ENCODE measurements at places on chromosomes 11 and 22. TPM values are rescaled to one million over a fixed set of nuclear protein-coding genes. Genes with fewer than 3 reads are reported as not detected.

The ZNF143 gene
- polyA plus RNA-seq: 33.5 TPM

The TSPAN32 gene
- not detected for polyA plus RNA-seq

The CRYBB1 gene
- 3.7 TPM for polyA plus RNA-seq

The SCN2B gene
- polyA plus RNA-seq: 0.09 TPM

The SYT12 gene
- 0.92 TPM for polyA plus RNA-seq

The CRYAB gene
- polyA plus RNA-seq: 8.4 TPM

The TMPRSS13 gene
- polyA plus RNA-seq: 0.10 TPM

The PKDREJ gene
- polyA plus RNA-seq: 0.03 TPM

The FGF19 gene
- 22.3 TPM for polyA plus RNA-seq

The NAALADL1 gene
- polyA plus RNA-seq: 8.0 TPM

The LMNTD2 gene
- polyA plus RNA-seq: 2.1 TPM

The MCHR1 gene
- polyA plus RNA-seq: 0.91 TPM

The AGBL2 gene
- 2.1 TPM for polyA plus RNA-seq

The FOLR3 gene
- not detected for polyA plus RNA-seq

Measured in GM23338 (cell line).